Stimulated activated CD8-positive, alpha-beta memory T cell treated with anti-CD3 and anti-CD28 coated beads, Interleukin-2, amount 100 ng/mL, for 1 hour (primary cell): ENCODE measurements at places on chromosomes 12 and 14.

GRCh38 chr14:77830692-77831091, 30.8 kb downstream of the ADCK1 start:
- no peak for DNase-seq

GRCh38 chr12:50365709-50366406, 30.6 kb downstream of the FAM186A start:
- no peak for DNase-seq

- DNase-seq: no peak
Measured at GRCh38 chr12:68876461-68876860, 56.5 kb downstream of the CPM start.

- no peak for DNase-seq
Measured at GRCh38 chr14:61438860-61439765, 117.7 kb downstream of the PRKCH start.

- DNase-seq: no peak
Measured at GRCh38 chr12:19830446-19830845, 391.2 kb downstream of the AEBP2 start.

DNA sequence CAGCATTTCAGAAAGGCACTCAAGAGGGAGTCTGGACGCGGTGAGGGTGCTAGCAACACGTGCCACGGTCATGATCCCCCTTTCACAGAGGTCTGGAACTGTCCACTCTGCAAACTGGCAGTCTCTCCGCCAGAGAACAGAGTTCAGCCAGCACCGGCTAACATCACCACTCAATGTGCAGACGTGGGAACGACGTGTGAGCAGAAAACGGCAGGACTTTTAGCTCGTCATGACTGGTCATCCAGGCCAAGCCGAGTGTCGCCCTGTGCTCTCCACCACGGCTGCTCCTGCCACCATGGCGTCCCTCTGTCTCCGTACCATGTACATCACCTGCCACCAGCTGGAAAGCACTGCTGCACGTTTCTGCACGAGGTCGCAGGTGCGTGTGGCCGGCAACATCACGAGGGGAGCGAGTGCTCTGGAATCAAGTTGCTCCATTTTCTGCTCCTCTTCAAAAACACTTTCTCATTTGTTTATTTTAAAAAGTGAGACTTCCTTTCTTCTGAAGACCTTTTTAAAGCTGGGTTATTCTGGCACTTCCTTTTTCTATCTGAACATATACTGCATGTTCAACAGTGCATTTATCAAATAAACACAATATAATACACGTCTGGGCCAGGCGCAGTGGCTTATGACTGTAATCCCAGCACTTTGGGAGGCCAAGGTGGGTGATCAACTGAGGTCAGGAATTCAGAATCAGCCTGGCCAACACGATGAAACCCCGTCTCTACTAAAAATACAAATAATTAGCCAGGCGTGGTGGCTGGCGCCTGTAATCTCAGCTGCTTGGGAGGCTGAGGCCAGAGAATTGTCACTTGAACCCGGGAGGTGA, 28.0 kb downstream of the SLC15A4 start:
- DNase-seq: no peak

DNA sequence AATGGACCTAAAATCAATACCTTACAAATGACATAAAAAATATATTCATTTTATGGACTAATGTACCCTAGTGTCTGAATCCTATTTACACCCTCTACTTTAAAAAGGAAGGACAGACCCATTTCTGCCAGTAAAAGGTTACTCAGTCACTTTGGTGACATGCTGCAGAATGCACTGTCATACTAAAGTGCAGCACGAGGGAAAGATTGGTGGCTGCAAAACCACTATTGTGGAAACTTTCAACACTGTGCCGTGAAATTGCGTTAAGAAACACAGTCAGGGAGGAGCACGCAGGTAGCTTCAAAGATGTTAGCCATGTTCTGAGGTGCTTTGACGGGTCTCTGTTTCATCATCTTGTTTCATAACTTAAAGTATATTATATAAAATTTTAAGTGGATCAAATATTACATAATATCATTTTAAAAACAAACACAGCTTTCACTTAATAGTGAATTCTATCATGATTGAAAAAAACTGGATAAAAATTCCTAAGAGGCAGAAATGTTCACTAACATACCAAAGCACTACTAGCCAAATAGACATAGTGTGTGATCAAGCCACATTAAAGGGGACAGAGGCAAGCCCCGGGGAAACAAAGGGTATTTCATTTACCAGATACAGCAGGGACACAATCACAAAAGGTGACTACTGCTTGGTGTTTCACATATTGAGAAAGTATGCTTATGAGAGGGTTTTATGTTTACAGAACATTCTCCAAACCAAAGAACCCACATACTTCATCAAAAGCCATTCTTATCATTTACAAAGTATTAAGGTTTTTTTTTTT, 330.8 kb upstream of the SOX5 start:
- DNase-seq: no peak

- no peak for DNase-seq
Measured at GRCh38 chr12:124332058-124332672, 37.3 kb downstream of the RFLNA start.

DNA sequence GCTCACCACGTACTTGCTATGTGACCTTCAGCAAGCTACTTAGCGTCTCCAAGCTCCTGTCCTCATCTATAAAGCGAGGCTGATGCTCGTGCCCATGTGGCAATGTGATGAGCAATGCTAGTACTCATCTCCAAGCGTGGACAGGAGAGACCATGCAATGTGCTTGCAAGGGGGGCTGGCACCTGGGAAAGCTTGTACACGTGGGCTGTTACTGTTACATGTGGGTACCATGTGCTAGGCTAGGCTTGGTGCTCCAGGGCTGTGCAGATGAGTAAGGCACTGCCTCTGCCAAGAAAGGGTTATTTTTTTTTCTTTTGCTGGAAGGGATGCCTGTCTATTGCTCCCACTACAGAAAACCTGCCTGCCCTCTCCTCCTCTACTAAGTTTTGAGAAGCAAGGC, 46.6 kb downstream of the TSPAN11 start:
- no peak for DNase-seq

GRCh38 chr14:20846560-20846959, 43.9 kb upstream of the RNASE1 start:
- DNase-seq: no peak

DNA sequence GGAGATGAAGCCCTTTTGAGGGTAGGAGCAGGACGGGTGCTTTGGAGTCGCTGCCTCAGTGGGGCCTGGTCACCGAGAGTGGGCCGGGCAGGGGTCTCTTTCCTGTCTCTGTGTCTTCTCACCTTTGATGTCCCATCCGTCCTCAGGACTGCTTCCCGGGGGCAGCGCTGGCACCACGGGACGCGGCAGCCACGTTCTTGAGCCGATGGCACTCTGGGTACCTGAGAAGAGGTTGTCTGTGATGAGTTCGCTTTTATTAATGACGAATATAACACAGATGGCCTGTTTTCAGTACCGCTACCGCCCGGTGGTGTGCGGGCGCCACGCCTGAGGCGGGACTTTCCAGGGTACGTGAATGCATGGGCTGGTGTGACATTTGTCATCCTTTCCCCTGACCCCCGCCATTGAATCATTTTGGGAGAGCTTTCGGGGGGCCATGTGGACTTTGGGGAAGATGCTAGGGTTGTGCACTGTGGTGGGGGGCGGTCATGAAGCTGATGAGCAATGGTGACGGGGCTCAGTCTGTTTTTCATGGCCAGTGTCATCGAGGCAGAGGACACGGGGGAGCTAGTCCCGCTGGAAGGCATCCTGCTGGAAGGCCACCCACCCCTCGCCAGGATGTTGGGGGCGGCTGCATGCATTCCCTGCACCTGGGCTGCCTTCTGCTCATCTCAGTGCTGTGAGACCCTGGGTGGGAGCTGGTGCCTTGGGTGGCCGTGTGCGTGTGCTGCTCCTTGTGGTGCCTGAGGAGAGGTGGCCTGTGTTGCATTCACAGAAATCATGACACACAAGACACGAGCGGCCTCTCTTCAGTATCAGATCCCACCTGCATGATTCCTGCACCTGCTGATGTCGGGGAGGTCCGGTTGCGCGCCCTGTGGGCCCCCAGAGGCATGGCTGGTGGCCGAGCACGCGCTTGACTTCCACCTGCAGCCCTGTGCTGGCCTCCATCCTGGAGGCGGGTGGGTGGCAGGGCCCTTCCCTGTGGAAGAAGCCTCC, 162.5 kb upstream of the RTL1 start:
- DNase-seq: no peak

GRCh38 chr12:96422192-96422591, 22.0 kb upstream of the CDK17 start:
- no peak for DNase-seq

GRCh38 chr12:40819436-40820108, 127.3 kb downstream of the CNTN1 start:
- DNase-seq: no peak
